Activated CD4-positive, alpha-beta T cell treated with anti-CD3 and anti-CD28 coated beads, Interleukin-2, amount 10 ng/mL, durations not matched to agents 24 days and 14 days (primary cell): ENCODE measurements at places on chromosomes 11 and 22. TPM values are rescaled to one million over a fixed set of nuclear protein-coding genes. Genes with fewer than 3 reads are reported as not detected.

DNA sequence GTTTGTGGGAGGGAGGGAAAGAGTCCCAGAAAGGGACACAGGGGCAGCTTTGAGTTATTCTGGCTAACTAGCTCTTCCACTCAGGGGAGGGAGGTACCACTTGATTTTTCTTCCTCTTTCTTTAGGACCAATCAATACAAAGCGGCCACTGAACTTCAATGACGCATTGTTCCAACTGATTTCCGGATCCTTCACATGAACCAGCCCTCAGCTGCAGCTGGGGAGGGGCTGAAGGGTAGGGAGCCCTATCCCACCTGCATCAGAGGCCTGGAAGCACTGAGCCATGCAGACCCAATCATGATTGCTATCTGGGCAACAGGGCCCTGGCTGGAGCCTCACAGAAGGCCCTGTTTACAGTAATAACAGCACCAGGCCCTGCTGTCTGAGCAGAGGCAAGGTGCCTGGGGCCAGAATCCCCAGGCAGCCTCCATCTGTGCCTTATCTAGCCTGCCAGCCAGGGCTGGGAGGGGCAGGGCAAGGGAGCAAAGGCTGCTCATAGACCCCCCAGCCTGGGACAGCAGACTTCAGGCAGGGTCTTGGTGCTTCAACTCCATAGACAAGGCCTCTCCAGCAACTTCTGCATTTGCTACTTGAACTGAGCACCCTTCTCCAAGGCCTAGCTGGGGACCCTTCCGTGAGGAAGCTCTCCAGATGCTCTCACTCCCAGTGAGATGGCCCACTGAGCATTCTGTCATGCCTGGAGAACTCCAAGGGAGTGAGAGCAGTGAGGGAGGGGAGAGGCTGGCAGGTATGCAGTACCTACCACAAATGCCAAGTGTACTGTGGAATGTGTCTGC lies 22.5 kb downstream of the CLPB start:
- no peaks in the 10 kb centered on the region for H3K27me3 ChIP-seq
- H3K4me3 ChIP-seq = peak overlapping the region; percentile 20

- H3K36me3 ChIP-seq = no peaks in the 10 kb centered on the region
- H3K27me3 ChIP-seq = peaks cover 9% of the 10 kb centered on the region
- DNase-seq = no peak
- H3K4me1 ChIP-seq = no peaks in the 10 kb centered on the region
These were observed 1.8 kb downstream of the UBQLN3 start for GRCh38 chr11:5507933-5508305.

DNA sequence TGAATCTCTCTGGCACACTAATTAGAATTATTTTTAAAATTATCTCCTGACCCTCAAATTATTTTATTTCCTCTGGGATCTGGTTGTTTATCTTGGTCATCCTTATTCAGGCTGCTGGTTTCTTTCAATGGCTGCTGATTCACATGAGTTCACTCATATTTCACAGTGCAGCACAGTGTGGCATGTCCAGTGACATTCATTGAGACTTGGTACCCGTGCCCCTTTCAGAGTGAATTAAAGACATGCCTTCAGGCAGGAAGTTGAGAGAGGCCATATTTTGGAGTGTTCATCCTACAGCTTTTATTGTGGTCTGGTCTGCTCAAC lies 13.5 kb downstream of the DCPS start:
- DNase-seq = no peak
- H3K27me3 ChIP-seq = no peaks in the 10 kb centered on the region
- peak overlapping the region; percentile 80 for H3K27ac ChIP-seq
- H3K36me3 ChIP-seq = peaks cover 38% of the 10 kb centered on the region
- peak overlapping the region; percentile 56 for H3K4me3 ChIP-seq

DNA sequence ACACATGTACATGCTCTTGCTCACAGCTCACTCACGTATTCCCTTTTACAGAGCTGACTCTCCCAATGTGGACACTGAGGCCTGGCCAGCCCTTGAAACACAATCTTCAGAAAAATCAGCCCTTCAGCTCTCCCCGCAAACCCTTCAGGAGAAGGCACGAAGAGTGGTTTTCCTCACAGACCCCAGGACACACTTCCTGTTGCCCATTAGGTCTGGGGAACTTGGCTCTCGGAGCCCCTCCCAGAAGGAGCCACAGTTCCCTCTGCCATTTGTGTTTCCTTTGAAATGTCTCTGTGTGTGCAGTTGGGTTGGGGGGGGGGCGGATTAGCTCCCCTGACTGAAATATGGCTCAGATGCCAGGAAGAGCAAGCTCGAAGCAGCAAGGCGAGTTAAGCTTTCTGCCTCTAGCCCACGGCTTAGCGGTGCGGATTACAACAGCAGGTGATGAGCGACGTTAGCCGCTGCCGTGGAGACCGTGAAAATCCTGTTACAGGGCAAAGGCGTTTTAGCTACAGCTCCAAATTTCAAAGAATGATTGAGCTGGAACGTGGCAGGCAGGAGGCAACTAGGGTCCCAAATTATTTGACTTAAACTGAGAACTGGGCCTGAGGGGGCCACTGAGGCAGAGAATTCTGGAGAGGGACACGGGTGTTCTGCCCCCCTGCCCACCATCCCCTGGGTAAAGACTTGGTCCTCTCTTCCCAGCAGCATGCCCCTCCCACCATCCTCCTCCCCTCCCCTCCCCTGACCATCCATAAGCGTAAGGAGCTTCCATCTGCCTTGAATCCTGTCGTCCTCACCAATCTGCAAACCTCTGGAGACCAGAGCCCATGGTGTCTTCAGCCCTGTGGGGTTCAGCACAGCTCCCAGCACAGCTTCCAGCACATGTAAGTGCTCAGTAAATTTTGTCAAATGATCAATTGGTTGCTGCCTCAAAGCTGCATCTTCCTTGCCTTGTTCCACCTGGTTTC lies 598.6 kb downstream of the BUD13 start:
- H3K27me3 ChIP-seq = no peaks in the 10 kb centered on the region
- no peaks in the 10 kb centered on the region for H3K36me3 ChIP-seq
- DNase-seq = no peak

DNA sequence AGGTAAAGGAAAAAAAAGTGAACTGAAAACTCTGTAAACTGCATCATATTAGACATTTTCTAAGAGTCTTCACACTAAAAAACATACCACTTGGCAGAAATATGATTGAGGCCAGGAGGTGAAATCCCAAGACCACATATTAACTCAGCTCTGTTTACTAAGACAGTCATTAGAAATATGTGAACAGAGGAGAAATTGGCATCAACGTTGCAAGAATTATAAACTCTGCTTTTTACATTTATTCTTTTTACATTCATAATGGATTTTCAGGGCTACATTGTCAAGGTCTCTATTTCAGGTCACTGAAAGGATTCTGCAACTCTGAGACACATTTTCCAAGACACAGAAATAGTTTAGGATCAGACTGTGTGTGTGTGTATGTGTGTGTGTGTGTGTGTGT lies 1364.0 kb downstream of the LRRC4C start:
- no peak overlapping the region for H3K27ac ChIP-seq
- no peak for DNase-seq
- H3K4me3 ChIP-seq = no peak overlapping the region

DNA sequence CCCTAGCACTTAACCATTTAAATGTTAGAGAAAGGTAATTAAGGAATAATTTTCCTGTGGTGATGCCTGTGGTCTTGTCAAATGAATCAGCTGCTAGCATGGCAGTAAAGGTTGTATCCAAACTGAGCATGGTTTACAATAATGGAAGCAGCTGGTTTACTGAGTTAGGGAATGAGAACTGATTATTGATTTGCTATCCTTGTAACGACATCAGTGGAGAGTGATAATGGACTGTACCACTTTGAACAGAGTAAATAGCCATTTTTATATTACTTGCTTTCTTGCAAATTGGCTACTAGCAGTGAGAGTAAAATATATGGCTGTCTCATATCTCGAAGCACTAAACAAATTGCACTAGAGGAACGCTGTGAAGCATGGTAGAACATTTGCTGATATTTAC lies 589.0 kb upstream of the ANO5 start:
- H3K4me3 ChIP-seq = no peak overlapping the region
- no peak for DNase-seq
- H3K27me3 ChIP-seq = no peaks in the 10 kb centered on the region
- no peaks in the 10 kb centered on the region for H3K4me1 ChIP-seq
- no peak overlapping the region for H3K27ac ChIP-seq

DNA sequence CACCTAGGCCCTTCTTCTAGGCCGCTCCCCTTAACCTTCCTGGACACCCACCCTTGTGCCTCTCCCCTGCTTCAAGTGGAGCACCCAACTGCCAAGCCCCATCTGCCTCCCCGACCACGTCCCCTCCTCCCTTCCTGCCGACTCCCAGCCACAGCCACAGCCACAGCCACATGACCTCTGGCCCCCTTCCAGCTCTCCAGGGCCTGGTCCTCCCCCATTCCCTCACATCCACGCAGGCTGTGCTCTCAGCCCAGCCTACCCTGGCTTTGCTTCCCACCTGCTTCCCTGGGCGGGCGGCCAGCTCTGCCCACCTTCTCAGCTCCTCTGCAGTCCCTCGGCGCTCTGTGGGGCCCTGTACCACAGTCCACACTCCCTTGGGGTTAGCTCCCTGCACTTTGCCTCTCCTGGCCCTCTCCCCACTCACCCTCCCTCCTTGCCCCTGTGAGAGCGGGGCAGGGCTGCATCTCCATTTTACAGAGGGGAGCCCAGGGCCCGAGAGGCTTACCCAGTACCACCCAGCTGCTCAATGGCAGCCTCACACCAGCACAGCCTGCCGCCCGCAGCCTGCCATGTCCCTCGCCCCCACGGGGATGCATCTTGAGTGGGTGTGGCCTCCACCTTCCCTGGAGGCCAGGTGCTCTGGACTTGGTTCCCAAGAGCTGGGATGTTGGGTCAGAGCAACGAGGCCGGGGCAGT lies 20.3 kb downstream of the PARVG start:
- DNase-seq = no peak
- H3K36me3 ChIP-seq = peaks cover 41% of the 10 kb centered on the region

GRCh38 chr22:34308101-34308500 lies 387.8 kb upstream of the LARGE1 start:
- H3K27me3 ChIP-seq = no peaks in the 10 kb centered on the region
- H3K4me3 ChIP-seq = no peak overlapping the region
- no peaks in the 10 kb centered on the region for H3K36me3 ChIP-seq
- H3K4me1 ChIP-seq = no peaks in the 10 kb centered on the region
- no peak for DNase-seq

DNA sequence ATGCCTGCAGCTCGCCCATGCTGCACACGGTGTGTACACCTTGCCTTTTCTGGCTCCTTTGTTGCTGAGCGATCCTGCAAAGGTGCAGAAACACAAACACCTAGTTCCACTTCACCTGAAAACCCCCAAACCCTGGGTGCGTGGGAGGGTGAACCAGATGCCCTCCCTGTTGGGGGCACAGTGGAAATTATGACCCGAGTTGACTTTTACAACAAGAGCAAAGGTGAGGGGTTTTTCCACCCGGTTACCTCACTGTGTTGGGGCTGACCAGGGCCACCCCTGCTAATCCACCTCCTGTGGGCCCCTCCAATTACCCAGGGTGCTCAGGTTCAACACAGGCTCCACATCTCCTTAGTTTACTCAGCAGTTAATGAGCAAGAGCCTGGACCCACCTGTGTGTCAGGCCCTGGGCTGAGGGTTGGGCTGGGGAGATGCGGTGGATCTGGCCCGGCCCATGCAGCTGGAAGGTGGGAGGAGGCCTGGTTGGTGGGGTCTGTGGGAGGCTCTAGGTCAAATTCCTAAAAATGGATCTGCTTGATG lies 42.1 kb downstream of the LRRC32 start:
- peaks cover 11% of the 10 kb centered on the region for H3K36me3 ChIP-seq
- peak overlapping the region; percentile 96 for H3K27ac ChIP-seq
- H3K27me3 ChIP-seq = no peaks in the 10 kb centered on the region

- no peaks in the 10 kb centered on the region for H3K4me1 ChIP-seq
- DNase-seq = no peak
- no peak overlapping the region for H3K4me3 ChIP-seq
- H3K27me3 ChIP-seq = no peaks in the 10 kb centered on the region
These were observed 3.4 kb downstream of the MS4A10 start for GRCh38 chr11:60788401-60789125.

DNA sequence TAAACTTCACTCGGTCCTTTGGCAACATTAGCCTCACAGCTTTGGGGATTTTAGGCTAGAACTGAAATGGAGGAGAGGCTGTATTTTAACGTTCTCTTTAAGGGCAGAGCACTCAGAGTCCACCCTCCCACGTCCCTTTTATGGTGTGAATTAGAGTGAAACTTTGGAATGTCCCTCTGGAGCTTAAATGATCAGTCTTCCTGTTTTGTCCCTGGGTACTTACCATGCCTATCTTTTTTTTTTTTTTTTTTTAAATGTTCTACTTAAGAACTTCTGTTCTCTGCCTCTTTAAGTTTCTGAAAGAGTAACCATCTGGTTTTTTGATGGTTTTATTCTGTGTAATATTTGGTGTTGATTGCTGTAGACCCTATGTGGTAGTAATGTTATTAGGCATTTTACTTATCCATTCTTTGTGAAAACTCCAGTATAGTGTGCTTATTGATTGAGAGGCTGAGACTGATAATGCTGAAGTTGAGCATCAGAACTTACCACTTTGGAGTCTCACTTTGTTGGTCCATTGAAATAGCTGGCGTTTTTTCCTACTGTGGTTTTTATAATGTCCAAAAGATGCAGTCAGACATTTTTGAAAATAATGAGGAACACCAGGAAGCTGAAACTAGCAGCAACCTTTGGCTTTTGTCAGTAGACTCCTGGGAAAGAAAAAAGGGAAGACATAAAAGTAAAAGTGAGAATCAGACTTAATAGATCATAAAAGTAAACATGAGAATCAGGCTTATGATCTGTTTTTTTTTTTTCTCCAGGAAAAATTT lies 11.6 kb downstream of the UVRAG start:
- no peak overlapping the region for H3K4me3 ChIP-seq
- H3K27me3 ChIP-seq = no peaks in the 10 kb centered on the region
- peaks cover 11% of the 10 kb centered on the region for H3K36me3 ChIP-seq
- no peak overlapping the region for H3K27ac ChIP-seq
- peaks cover 11% of the 10 kb centered on the region for H3K4me1 ChIP-seq
- no peak for DNase-seq

GRCh38 chr11:12537778-12538401 lies 136.3 kb upstream of the TEAD1 start:
- no peak for DNase-seq
- H3K4me1 ChIP-seq = no peaks in the 10 kb centered on the region
- H3K27me3 ChIP-seq = peaks cover 7% of the 10 kb centered on the region
- no peaks in the 10 kb centered on the region for H3K36me3 ChIP-seq
- no peak overlapping the region for H3K4me3 ChIP-seq

SHISA8 gene
- total RNA-seq = 5.3 and 5.7 TPM in 2 replicates

PIWIL4 gene
- total RNA-seq = 0.65 and 0.73 TPM in 2 replicates

GRM5 gene
- total RNA-seq = not detected in 2 replicates

TRIM51 gene
- not detected in 2 replicates for total RNA-seq
